ENCODE measurements at places on chromosomes 2 and 18.

DNA sequence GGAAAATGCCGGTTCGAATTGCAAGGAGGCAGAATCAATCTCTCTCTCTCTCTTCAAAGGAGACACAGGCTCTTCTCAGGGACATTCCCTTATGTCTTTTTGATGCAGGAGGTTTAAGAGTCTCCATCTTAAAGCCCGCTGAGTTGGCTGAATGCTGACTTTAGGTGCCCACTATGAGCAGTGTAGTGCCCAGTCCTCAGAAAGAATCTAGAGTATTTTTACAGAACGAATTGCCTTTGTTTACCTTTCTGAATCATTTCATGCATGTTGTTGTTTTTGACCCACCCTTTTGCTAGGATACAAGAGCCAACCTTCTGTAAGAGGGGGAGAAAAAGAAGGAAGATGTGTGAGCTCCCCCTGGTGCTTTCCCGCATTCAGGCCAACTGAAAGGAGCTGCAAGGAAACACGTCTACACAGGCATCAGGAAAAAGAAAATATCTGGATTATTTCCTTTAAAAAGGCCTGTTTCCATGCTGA, 193.5 kb upstream of the TCF4 start:
- DNase-seq = peak; percentile 44

DNA sequence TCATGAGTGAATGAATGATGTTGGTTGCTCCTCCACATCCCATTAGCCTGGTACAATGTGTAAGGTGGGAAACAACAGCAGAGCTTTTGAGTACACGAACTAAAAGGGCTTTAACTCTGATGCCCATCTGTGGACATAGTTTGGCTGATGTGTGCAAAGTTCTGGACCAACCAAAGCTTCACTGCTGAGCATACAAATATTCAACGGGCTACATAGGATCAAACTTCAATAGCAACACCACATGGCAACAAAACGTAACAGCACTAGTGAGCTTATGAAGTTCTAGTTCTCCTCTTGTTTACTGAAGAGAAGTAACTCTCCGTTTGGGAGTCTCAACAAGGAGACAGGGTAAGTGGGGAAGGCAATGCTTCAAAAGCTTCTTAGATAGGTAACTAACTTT, 20.4 kb downstream of the STAM2 start:
- no peak for DNase-seq

DNA sequence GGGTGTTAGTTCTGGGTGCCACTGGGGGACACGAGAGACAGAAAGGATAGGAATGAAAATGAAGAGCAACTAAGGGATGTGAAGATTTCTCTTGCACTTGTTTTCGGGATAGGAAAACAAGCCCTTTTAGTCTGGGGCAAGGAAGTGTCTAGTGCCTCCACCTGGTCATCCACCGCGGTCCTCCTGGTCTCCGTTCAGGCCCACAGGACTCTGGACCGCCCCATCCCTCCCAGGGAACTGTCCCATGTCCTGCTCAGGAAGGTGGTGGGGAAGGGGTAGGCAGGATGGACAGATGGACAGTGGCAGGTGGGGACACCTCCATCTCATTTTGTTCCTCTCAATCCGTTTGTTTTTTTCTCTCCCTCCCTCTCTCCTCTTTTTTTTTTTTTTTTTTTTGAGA, 45.9 kb downstream of the AGAP1 start:
- no peak for DNase-seq

- no peak for DNase-seq
Measured at GRCh38 chr18:4264347-4264791, 190.7 kb downstream of the DLGAP1 start.

- DNase-seq = no peak
Measured at GRCh38 chr2:136022396-136023146, 37.1 kb upstream of the DARS1 start.

DNA sequence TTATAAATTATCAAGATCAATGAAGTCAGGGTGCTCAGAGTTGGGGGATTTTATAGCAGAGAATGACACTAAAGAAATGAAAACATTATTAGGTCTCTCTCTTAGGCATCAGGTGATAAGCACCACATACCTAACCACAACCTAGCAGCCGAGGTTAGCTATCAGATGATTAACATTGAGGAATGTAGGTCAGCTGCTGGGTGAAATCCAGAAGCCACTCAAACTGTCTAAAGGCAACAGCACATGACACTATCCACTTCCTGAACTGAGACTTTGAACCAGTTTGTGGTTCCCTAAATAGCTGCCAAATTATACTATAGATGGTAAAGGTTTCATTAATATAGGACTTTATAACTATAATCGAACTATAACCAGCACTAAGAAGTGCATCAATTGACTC, 4.7 kb downstream of the EPG5 start:
- DNase-seq = no peak

DNA sequence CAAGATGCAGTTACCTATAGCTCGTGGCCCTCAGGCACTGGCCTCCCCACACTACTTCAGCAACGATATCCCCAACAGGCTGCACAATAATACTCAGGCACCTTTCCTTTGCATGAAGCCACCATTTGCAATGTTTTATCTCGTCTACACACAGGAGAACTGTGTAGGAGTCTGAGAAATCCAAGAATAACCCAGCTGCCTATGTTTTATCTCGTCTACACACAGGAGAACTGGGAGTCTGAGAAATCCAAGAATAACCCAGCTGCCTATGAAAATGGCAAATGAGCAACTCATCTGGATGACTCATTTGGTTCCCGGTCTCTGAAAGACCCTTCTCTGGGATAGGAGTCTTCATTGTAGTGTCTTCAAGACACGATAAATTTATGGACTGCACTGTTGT, 18.3 kb upstream of the LNPK start:
- DNase-seq = no peak

- peak; percentile 84 for DNase-seq
Measured at GRCh38 chr2:40448476-40449079, 3.3 kb downstream of the SLC8A1 start.

DNA sequence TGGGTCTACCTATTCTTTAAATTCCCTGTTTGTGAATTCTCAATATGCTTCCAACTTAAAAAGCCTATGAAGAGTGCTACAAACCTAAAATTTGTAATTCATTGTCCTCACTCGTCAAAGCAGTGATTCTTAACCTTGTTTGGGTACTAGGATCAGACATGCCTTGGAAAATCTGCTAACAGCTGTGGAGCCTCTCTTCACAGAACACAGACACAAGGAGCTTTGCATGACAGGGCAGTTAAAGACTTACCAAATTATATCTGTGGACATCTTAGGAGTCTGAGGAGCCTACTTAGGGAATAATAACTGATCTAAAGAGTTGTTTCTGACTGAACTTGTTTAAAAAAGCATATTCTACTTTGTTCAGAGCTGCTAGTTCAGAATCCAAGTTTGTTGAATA, 38.1 kb downstream of the TMEM87B start:
- DNase-seq = no peak

DNA sequence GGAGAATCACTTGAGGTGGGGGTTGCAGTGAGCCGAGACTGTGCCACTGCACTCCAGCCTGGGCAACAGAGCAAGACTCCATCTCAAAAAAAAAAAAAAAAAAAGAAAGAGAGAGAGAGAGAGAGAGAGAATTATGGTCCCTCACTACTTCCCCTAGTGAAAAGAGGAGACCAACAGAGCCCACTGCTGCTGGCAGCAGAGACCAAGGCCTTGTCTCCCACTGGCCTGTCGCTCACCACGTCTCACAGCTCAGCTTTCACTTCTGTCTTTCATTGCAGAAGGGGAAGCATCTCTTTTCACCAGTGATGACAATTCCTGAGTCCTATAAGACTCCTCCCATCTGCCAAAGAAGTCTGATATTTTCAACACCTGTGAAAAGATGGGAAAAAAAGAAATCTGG, 81.3 kb downstream of the CLHC1 start:
- no peak for DNase-seq

GRCh38 chr2:72141032-72141645, 6.5 kb downstream of the CYP26B1 start:
- DNase-seq = no peak

GRCh38 chr2:154195644-154196195, 324.0 kb downstream of the GALNT13 start:
- DNase-seq = no peak

DNA sequence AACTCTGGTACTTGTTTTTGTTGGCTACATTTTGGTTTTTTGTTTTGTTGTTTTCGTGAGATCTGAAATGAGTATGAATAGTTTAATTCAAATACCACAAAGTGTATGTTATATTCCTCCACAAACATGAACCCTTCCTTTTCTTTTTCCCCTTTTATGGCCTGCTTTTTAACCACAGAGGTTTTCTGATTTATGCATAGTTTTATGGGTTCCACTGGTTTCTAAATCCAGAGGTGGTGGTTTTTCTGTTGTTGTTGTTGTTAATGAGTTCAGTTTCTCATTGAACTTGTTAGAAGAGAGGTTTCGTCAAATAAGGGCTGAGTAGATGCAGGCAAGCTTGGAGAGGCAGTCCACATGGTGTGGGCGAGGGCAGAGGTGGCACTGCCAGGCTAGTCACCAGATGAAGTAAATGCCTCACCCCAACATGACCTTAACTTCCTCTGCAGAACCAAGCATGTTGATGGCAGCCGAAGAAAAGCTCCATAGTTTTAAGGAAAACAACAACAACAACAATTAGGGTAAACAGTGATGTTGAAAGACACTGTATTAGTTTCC, 72.5 kb downstream of the RIF1 start:
- no peak for DNase-seq

GRCh38 chr2:174325373-174326160, 9.2 kb upstream of the SP9 start:
- no peak for DNase-seq

DNA sequence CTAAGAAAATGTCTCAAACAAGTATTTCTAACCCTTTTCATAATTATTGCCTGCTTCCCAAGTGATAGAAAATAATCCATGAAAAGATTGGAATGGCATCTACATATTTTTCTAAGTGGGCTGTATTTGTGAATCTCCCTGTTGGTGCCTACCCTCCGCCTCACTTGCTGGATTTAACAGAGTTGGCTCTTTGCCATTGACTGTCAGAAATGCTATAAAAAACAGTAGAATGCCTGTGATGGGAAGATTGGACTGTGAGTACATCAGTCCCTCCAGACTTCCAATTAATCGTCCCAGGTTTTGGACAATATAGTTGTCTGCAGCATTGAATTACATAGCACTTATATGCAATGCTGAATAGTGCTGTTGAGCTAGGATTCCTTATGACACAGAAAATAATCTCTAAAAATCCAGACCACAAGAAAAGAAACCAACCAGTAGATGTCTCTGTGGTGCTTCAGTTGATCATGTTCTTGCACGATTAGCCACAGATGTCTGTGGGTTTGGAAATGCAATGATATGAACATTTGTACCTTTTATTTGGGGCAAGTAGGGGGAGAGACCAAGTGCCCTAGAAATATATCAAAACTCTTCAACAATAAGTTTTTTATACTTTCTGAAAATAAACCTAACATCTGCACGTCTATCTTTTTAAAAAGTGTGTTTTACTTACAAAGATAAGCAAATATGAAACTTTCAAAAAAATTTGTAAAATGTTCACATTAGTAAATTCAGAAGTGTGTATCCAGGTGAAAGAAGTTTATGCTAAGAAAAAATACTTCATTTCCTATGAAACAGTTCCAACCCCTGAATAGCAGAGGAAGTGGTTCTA, 88.5 kb downstream of the DYNAP start:
- peak; percentile 93 for DNase-seq

DNA sequence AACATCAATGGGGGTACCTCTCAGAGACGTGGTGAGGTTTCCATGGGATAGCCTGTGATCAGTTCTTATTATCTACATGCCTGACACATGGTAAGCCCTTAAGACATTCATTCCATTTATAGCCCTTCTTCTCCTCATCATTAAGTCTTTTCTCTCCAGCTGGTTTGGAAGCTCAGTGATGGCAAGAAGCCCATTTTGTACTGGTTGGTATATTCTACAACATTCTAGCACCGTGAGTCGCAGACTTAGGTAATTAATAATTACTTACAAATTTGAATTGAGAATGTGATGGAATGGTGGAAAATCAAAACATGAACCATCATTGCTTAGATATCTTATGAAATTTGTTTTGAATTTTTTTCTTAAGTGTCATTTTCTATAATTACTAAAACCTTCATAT, 472.6 kb downstream of the DLGAP1 start:
- no peak for DNase-seq

GRCh38 chr2:23944976-23945375, 4.7 kb downstream of the UBXN2A start:
- no peak for DNase-seq

- peak; percentile 53 for DNase-seq
Measured at GRCh38 chr2:155653176-155653575, 679.3 kb downstream of the NR4A2 start.

GRCh38 chr2:183541766-183542165, 417.5 kb downstream of the NUP35 start:
- DNase-seq = no peak

Data from spinal cord (tissue), 10 donors.